Activated CD4-positive, CD25-positive, alpha-beta regulatory T cell treated with anti-CD3 and anti-CD28 coated beads, Interleukin-2, amount 50 U/mL, for 16 hours (primary cell): ENCODE measurements at places on chromosomes 5 and 9.
A peak's percentile ranks its signal among the peaks of the same experiment; 100 is the strongest.

GRCh38 chr5:119930490-119930889 lies 301.1 kb downstream of the FAM170A start:
- no peak for DNase-seq

DNA sequence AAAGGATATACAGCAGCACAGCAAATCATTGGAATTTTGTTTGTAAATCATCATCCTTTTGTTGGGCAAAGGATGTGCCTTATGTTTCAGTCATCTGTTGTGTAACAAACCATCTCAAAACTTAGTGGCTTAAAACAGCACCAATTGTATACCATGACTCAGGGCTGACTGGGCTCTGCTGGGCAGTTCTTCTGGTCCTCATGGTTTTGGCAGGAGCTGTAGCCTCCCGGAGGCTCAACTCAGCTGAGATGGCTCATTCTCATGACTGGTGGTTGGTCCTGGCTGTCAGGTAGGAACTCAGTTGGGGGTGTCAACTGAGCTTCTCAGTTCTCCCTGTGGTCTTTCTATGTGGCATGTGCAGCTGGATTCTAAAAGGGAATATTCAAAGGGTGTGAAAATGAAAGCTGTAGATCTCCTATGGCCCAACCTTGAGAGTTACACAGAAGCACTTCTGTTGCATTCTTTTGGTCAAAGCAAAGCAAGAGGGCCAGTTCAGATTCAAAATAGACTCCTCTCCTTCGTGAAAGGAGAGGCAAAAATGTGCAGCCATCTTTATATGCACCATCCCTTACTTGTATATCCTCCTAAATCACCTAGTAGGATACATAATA lies 39.1 kb upstream of the CPEB4 start:
- no peak for DNase-seq

- peak; percentile 41 for DNase-seq
These were observed 8.4 kb downstream of the UBTD2 start for GRCh38 chr5:172274951-172275753.

DNA sequence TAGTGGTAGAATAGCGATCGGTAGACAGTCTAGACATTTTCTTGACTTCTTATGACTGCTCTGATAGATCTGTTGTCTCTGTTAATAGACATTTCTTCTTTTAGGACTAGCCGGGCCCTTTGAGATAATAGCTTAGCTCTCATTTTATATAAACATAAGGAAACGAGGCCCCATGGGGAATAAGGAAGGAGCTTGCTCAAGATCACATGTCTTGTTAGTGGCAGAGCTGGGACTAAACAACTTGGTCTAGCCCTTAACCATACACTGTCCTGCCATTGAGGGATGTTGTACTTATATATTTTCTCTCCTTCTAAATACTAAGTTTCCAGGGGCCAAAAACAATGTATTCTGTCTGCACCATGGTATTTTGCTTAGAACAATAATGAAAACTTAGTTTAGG lies 140.0 kb downstream of the GCNT1 start:
- no peak for DNase-seq

DNA sequence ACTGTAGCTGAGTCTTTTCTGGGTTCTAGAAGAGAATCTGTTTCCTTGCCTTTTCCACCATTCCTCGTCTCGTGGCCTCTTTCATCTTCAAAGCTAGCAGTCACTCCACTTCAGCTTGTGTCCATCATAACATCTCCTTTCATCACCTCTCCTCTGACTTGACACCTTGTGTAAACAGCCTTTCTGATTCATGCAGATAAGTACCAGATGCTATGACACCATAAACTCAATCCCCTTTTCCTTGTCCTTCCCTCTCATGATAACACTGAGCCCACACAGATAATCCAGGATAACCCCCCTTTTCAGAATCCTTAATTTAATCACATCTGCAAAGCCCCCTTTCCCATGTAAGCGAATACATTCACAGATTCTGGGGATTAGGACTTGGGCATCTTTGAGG lies 95.5 kb downstream of the SNX24 start:
- no peak for DNase-seq

GRCh38 chr9:128175102-128175563 lies 15.1 kb downstream of the BBLN start:
- no peak for DNase-seq

GRCh38 chr5:124451721-124452383 lies 294.6 kb downstream of the ZNF608 start:
- DNase-seq = no peak

DNA sequence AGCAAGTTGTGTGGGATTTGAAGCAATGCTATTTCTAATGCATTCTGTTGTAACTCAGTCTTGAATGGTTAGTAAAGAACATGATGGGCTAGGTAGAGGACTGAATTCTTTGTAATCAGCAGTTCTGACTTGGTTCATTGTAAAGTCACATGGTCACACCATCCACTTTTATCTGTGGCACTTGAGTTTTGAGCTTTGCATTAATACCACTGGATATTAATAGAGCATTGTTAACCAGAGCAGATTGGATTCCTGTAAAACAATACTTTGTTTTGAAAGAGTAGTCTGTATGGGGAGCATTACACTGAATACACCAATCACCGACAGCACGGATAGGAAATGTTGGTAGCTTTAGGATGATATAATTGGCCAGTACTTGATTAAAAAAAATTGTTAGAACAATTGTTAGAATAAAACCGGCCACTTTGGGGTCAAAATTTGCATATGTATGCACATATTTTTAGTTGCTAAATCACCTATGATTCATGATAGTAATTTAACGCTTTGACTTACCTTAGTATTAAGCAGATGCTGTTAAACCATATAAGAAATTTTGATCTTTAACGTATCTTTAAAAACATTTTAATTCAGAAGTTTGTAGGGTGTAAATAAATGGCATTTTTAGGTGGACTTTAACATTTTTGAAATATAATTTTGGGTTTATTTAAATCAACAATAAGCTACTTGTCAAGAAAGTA lies 17.4 kb downstream of the SLC12A2 start:
- no peak for DNase-seq

GRCh38 chr9:10661376-10661775 lies 48.6 kb upstream of the PTPRD start:
- DNase-seq = no peak

GRCh38 chr9:124013309-124014210 lies 2.0 kb downstream of the LHX2 start:
- no peak for DNase-seq

- DNase-seq = no peak
These were observed 150.2 kb downstream of the MACROH2A1 start for GRCh38 chr5:135248801-135249231.

DNA sequence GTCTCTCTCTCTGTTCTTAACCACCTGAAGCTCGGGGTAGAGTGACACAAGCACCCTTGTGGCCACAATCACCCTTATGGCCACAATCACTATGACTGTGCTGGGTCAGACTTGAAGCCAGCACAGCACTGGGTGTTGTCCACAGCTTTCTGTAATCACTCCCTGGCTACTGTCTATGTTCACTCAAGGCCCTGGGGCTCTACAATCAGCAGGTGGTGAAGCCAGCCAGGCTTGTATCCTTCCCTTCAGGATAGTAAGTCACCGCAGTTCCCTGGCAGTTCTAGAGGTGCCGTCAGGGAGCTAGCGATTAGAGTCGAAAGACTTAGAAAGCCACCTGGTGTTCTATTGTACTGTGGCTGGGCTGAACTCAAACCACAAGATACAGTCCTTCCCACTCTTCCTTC lies 44.2 kb downstream of the GDA start:
- DNase-seq = no peak

- DNase-seq = no peak
These were observed 285.5 kb upstream of the VLDLR start for GRCh38 chr9:2336055-2336454.

GRCh38 chr9:73863924-73864323 lies 633.2 kb upstream of the RORB start:
- DNase-seq = no peak

DNA sequence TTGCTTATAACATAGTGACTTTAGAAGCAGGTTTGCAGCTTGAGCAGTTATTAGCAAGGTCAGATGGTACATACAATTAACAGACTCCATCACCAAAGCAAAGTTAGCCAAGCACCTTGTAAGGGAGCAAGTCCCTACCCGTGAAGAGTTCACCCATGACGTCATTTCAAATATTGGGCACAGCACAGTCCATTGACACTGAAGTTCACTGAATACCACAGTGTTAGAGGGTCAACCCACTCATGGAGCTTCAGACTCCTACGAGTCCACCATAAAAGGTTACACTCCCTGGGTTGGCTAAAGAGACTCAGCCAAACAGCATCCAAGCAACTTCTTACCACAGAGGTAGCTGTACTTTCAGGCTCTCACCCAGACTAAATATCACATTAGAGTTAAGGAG lies 77.5 kb downstream of the GALNT10 start:
- DNase-seq = no peak

DNA sequence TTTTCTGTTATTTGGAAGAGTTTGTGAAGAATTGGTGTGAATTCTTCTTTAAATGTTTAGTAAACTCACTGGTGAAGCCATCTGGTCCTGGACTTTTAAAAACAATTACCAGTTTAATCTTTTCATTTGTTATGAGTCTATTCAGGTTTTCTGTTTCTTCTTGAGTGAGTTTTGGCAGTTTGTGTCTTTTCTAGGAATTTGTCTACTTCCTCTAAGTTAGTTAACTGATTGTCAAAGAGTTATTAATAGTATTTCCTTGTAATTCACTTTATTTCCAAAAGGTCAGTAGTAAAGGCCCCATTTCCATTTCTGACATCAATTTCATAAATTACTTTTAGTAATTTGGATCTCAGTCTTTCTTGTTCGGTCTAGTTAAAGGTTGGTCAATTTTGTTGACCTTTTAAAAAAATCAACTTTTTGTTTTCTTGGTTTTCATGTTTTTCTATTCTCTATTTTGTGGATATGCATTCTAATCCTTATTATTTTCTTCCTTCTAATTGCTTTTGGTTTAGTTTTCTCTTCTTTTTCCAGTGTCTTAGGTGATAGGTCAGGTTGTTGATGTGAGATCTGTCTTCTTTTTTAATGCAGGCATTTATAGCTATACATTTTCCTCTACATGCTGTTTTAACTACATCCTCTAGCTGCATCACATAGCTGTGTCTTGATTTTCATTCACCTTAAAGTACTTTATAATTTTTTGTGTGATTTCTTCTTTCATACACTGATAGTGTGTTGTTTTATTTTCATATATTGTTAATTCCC lies 7.3 kb upstream of the SMIM3 start:
- no peak for DNase-seq

DNA sequence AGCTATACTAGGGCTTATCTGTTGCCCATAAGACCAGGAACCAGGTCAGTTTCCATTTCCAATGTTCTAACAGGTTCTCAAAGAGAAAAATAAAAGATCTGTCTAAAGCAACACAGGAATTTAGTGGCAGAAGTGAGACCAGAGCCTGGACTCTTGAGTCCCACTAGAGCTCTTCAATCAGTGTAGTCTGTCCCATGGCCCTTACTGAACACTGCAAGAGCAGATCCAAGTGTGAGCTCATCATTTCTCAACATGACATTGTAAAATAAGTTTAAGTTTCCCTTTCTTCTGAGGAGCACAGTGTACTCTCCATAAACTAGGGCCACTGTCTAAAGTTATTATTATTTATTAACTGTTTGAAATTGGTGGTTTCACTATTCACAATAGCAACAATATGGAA lies 8.6 kb upstream of the PAPPA start:
- no peak for DNase-seq

GRCh38 chr5:125972706-125973105 lies 450.5 kb upstream of the GRAMD2B start:
- no peak for DNase-seq

DNA sequence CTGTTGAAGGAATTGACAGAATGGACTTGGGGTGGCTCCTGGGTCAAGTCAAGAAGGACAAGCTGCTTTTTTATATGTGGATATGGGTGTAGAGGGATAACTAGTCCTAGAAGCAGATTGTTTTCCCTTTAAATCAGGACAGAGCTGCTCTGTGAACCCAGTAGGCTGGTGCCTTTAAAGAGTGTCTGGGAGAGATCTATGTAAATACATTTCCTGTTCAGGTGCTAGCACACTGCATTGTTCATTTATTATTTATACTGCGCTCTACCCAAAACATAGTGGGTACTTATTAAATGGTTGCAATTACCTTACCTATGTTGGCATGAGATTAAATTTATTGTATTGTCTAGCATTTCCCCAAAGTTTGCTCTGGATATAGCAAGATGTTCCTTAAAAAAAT lies 86.6 kb upstream of the EQTN start:
- DNase-seq = no peak

GRCh38 chr5:115657881-115658233 lies 32.0 kb upstream of the TMED7 start:
- no peak for DNase-seq

DNA sequence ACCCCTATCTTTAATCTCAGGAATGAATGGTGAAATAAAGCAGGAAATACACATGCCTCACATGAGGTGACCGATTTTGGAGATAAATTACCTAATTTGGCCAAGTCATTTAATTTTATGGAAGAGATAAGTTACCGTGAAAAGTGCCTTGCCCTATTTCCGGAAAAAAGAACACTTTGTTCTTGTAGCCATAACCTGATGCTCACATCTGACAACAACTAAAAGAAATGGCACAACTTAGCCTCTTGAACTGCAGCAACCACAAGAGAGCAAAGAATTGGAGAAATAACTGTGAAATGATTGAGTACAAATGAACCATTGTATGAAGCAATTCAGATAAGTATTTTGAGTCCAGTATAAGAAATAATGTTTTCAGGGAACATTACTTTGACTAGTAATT lies 628.1 kb upstream of the TYRP1 start:
- no peak for DNase-seq

DNA sequence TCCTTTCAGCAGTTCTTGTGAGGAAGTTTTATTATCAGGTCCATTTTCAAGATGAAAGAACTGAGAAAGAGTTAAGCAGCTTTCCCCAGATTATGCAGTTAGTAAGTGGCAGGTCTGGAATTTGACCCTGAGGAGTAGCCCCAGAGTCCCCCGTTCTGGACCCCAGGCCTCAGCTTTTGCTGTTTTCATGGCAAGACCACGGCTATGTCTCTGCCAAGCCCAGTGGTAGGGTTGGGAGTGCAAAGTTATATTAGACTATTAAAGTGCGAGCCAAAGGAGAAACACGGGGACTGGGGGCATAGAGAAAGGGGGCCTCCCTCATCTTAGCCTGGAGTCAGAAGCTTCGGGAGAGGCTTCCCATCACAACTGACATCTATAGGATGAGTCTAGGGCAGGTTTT lies 19.3 kb upstream of the ORM1 start:
- no peak for DNase-seq

GRCh38 chr5:160906090-160906489 lies 54.1 kb upstream of the ATP10B start:
- no peak for DNase-seq
